ENCODE measurements at places on chromosomes 2 and 18.

GRCh38 chr18:10926621-10927161, 222.7 kb downstream of the PIEZO2 start:
- DNase-seq = no peak

GRCh38 chr18:80189531-80189865, 57.8 kb downstream of the PARD6G start:
- DNase-seq = no peak

DNA sequence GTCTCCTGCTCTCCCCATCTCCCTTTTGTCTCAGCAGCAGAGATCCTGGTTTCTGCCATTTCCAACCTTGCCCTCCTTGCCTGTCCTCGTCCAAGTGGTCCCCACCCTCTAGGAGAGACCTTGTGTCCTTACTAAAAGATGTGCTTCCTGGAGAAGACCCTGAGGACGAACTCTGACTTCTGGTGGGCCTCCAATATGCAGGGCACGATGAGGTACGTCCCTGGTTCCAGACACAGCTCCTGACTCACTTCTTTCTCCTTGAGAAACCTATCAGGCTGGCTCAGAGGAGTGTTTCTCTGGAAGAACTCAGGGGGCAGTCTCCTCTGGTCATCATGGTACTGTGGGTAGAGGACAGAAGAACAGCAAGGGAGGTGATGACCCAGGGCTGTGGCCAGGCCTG, 28.2 kb downstream of the CAPN14 start:
- no peak for DNase-seq

- no peak for DNase-seq
Measured at GRCh38 chr2:29733965-29734364, 187.4 kb downstream of the ALK start.

DNA sequence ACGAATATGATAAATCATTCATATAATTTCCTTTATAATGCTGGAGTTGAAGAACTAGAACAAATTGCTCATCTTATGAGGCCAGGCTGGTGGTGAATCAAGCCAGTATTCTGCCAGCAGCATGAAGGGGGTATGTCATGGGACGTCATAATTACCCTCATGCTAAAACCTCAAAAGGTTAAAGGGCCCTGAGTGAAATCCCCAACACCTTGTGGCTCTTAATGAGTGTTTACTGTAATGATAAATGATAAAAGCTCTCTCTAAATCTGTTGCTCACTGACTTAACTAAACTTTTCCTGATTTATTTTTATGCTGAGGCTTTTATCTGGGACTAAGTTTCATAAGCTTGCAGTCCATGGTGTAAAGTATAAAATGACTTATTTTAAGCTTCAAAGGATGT, 18.3 kb upstream of the NEDD4L start:
- no peak for DNase-seq

DNA sequence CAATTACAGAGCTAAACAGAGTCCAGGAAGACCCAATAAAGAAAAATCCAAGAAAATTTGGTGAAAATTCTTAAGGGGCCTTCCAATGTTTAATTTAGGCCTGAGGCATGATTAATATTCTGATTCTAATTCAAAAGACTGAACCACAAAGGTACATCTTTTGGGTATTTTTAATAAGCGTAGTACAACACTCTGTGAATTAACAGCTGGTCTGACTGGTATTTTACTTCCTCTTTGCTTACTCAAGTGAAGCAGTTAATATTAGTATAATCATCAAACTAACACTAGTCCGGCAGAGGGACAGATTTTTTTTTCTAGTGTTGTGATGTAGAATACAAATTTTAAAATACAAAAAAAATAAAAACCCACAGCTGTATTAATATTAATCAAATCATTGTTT, 652.9 kb downstream of the NR4A2 start:
- DNase-seq = no peak

DNA sequence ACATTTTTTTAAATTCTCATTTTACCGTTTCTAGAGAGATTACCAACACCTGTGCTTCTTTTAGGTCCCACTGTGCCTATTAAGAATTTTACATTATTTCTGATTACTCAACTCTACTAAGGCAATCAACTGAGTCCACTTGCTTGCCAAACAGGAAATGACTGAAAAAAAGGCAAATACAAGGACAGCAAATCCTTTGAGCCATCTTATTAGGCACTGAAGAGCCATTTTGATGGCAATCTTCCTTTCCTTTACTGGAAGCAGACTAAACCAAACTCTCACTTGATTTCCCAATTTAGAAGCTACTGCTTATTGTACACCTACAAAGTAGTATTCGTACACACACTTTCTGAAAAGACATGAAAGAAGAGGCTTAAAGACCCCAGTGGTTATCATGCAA, 121.4 kb upstream of the COL3A1 start:
- DNase-seq = no peak

- DNase-seq = no peak
Measured at GRCh38 chr2:219025637-219026585, 15.4 kb downstream of the CFAP65 start.

GRCh38 chr18:8699948-8700347, 5.4 kb upstream of the MTCL1 start:
- DNase-seq = no peak

DNA sequence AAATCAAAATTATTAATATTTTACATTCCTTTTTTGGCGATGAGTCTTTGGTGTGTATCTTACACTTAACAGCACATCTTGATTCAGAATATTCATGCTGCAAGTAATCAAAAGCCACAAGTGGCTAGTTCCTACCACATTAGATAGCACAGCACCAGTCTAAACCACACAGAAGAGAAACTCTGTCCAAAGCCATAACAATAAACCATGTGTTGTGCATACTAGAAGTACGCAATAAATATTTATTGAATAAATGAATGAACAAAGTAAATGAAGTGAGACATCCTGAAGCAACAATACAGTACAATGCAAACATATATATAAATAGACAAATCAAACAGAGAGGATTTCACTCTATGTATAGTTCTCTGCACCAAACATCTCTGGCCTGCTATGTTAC, 287.3 kb downstream of the EXOC6B start:
- DNase-seq = no peak

GRCh38 chr2:140269000-140269399, 1488.8 kb upstream of the NXPH2 start:
- DNase-seq = no peak

GRCh38 chr2:216765761-216766262, 70.5 kb upstream of the IGFBP5 start:
- no peak for DNase-seq

GRCh38 chr18:78773819-78774218, 205.8 kb upstream of the SALL3 start:
- DNase-seq = no peak

DNA sequence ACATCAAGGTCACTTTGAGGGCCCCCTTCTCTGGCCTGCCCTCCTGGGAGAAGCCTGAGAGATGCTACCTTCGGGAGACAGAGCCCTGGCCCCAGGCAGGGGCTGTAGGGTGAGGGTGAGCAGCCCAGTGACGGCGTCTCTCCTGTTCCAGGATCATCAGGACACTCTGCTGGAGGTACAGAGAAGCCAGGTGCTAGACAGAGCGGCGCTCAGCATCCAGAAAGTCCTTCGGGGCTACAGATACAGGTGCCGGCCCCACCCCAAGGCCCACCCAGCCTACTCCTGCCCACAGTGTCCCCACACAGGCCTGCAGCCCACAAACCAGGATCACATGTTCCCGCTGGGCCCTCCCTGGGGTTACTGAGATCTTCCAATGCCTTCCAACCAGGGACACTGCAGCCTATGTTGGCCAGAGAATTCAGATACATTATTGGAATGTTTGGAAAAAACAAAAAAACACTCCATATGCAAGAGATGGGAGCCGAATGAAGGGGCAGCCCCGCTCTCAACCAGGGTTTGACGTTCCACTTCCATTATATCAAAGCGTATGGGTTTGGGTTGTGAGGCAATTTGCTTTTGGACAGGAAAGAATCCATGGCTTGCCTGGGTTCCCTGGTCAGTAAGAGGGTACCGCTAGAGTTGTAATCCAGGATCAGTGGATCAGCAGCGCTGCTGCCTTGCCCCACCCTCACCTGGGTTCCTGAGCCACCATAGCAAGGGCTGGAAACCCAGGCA, 49.5 kb upstream of the GPR17 start:
- DNase-seq = no peak

GRCh38 chr2:179915395-179915992, 54.1 kb upstream of the ZNF385B start:
- no peak for DNase-seq

DNA sequence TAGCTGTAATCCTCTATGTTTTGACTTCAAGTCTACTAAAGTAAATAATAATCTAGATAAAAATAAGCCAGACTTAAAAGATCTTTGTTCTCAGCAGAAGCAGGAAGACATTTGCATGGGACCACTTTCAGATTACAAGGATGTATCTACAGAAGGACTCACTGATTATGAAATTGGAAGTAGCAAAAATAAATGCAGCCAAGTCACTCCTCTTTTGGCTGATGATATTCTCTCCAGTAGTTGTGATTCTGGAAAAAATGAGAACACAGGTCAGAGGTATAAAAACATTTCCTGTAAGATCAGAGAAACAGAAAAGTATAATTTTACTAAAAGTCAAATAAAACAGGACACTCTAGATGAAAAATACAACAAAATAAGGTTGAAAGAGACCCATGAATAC, 338.4 kb downstream of the ZNF804A start:
- no peak for DNase-seq

DNA sequence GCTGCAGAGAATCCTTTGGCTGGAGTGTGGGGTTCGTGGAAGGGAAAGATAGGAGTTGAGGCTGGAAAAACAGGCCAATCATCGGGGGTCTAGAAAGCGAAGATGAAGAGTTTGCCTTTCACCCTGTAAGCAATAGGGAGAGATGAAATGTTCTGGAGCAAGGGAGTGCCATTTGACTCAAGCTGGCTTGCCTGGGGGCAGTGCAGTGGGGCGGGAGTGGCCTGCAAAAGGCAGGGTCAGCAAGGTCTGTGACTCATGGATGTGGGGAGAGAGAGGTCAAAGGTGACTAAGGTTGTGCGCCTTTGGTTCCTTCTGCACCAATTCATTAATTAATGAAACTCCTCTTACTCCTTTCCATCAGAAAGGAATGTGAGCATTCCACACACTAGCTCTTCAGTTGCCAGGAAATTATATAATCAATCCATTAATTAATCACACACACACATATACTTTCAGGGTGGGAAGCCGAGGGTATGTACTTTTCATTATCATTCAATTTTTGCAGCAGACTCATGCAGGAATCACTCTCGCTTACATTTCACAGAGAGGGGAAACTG, 227.6 kb downstream of the MYCN start:
- no peak for DNase-seq

GRCh38 chr2:45141883-45142866, 132.9 kb upstream of the SIX2 start:
- DNase-seq = no peak

DNA sequence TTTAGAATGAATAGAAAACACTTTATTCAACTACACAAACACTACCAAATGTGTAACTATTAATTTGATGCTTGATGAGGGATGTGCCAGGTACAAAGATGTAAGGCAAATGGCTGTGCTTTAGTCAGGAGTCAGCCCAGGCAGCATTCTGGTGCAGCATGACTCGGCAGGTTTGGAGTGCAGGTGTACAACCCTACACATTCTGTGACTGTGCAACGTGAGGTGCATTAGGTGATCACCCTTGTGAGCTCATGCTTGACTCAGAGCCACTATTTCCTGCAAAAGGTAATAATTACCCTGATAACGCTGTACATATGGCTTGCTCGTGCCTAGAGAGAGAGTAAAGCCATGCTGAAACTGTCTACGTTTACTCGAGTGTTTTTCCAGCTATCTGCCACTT, 288.7 kb upstream of the DSEL start:
- no peak for DNase-seq

DNA sequence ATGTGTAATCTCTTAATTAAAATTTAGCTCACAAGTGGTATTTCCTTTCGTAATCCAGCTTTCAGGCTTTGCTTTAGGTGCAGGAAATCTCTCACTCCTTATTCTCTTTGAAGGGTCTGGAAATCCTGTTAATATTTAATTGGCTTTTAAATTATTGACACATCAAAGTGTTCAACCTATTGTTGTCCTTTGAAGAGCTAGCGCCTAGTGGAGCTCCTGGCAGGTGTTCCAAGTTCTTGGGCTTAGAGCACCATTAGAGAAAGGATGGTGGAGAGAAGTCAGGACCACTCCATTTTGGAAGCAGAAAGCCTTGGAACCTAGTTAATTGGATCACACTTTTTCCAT, 92.4 kb downstream of the CABLES1 start:
- no peak for DNase-seq

- no peak for DNase-seq
Measured at GRCh38 chr2:217360111-217360510, 500.2 kb upstream of the TNP1 start.

DNA sequence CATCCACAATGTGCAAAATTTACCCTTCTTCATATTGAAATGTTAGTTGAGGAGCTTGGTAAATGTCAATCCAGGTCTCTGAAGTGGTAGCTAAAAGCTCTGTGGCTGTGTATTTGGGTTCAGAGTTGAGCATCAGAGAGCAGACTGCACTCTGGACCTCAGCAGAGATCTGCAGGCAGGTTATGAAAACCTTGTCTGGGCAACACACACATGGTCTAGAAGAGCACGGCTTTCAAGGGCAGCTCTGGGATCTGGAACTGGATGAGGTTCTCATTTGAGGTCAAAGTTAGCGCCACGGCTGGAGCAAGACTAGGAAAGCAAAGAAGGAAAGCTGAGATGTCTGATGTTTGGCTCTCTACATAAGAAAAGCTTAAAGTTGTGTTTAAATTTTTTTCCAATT, 243.0 kb downstream of the SH3BP4 start:
- DNase-seq = no peak

DNA sequence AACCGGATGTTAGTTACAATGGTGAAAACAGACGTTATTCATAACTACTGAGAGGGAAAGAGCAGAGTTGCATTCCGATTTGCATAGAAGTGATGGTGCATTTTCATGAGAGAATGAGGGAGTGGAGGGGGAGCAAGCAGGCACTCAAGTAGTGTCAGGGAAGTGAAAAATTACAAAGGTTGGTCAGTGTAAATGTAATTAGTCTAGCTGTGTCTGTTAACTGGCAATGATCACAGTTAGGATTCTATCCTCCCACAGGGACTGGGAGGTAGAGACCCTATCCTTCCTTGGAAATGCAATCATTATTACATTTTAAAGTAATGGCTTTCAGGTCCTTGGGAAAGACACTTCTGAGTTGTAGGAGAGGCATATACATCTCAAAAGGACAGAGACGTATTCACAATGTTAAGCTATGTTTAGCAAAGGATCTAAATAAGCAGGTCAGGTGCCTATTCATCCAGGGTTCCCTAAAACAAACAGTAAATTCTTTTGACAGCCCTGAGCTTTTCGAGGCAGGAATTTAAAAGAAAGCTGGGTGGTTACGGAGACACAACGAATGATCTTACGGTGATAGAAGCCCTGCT, 1671.8 kb upstream of the DDX18 start:
- no peak for DNase-seq

DNA sequence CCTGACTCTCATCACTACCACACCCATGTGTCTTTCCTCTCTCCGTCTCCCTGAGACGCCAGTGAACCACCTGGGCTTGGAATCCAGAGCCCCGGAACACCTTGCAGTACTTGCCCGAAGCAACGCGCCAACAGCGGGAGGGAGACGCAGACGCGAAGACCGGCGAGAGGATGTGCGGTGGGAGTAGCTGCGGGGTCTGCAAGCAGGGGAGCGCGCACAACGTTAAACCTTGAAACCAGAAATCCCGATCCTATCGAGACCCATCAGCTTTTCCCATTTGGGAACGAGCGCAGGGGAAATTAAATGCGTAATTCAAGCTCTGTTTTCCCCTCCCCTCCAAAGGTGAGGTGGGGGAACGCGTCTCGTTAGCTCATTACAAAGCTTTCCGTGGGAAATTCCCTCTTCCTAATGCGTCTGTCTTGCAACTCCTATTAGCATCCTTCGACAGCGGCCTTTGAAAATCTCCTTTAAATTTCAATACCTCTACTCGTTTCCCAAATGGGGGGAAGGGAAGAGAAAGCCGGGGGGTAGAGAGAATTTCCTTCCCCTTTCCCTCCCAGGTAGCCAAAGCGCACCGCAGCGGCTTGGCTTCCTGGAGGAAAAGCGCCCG, 421 bp upstream of the CNTNAP5 start:
- no peak for DNase-seq
